ENCODE measurements at places on chromosomes 13 and 19.

DNA sequence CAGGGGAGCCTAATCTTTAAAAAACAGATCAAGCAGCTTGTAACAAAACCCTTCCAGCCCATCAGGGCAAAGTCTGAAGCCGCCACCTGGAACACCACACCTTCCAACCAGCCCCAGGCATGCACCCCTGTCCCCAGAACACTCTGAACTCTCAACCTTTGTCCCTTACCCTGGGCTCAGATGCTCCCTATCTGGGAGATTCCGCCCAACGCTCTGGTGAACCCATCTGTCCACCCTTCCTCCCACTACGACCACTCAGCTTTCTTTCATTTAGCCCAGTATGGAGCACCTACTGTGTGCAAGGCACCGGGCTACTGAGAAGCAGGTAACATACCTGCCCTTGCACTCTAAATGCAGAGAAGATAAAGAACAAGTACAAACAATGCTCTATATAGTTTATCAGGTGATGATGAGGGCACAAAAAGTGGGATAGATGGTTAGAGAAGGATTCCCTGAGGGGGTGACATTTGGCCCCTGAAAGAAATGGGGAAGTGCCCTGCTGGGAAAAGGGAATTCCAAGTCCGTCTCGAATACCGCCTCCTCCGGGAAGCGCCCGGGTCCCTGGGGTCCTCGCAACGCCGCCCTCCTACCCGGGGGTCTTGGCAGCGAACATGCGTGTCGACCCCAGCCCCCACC is 629 bp downstream of the PEPD start:
- no peak for DNase-seq

DNA sequence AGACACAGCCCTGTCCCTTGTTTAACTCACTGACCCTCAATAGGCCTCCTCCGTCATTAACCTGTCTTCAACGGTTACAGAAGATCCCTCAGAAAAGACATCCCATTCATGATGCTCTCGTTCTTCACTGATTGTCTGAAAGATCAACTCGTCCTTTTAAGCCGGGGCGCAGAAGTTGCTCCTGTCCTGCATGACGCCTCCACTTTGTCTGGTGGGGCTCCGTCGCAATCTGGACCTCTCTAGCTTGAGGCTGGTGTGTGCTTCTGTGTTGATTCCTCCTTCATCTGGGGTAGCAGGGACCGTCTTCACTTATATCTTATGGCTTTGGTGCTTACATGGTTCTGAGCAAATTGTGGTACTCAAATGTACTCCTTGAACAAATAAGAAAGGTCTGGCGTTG is 766.0 kb upstream of the PCDH9 start:
- DNase-seq = no peak

DNA sequence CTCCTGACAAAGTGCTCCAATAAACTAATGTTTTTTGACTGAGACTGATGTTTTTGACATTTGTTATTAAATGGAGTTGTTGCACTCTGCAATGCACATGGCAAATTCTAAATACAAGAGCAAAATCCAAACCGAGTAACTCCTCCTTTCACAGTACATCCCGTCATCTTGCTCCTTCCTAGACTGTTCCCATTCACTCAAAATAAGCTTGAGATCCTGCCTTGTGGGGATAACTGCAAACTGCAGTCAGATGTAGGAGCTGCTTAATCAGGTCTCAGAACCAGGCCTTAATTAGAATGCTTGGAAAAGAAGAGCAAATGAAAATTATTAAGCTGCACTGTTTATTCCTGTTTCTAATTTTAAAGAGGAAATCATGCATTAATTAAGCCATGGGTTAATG is 134.8 kb upstream of the SPRY2 start:
- DNase-seq = no peak

- no peak for DNase-seq
Measured at GRCh38 chr19:33513424-33513823, 8.2 kb downstream of the PEPD start.

DNA sequence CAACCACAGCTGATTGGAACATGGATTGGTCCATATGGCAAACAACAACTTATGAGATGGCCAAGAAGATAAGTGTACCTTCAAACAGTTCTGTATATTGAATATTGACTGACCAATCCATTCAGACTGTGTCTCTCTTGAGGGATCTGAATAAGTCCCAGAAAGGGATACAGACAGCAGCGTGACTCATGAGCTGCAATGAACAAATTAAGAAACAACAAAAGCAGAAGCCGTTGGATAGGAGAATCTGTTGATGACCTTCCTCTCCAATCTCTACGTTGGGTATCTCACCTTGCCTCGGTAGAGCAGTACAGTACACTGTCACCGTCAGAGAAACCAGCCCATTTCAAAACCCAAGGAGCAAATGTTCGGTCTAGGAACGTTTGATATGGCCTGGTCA is 21.3 kb downstream of the MBD3L2B start:
- no peak for DNase-seq

Data from neural crest cell (in vitro differentiated cells).